ENCODE measurements at places on chromosomes 3 and 15. TPM values are rescaled to one million over a fixed set of nuclear protein-coding genes. Genes with fewer than 3 reads are reported as not detected.

The DNAJC17 gene
- polyA plus RNA-seq, result 27.0 TPM

The GOLGA6L7 gene
- not detected for polyA plus RNA-seq

The CLDN1 gene
- 218 TPM for polyA plus RNA-seq

The IMPDH2 gene
- polyA plus RNA-seq, result 199 TPM

The PRSS50 gene
- not detected for polyA plus RNA-seq

The CD276 gene
- polyA plus RNA-seq, result 62.9 TPM

The WNT5A gene
- 9.4 TPM for polyA plus RNA-seq

The TMCO5A gene
- polyA plus RNA-seq, result not detected

The GABRA5 gene
- not detected for polyA plus RNA-seq

The GPR15 gene
- polyA plus RNA-seq, result not detected

The C3orf38 gene
- polyA plus RNA-seq, result 16.6 TPM

The PPP2R3A gene
- 10.3 TPM for polyA plus RNA-seq

The NLGN1 gene
- not detected for polyA plus RNA-seq

The LNP1 gene
- polyA plus RNA-seq, result 0.19 TPM

The FOXB1 gene
- polyA plus RNA-seq, result not detected

The PLD1 gene
- polyA plus RNA-seq, result 18.1 TPM

The SAMMSON gene
- polyA plus RNA-seq, result not detected

The CCR3 gene
- polyA plus RNA-seq, result 0.16 TPM

The PEX11A gene
- polyA plus RNA-seq, result 6.0 TPM

The SI gene
- not detected for polyA plus RNA-seq

The IMPG2 gene
- polyA plus RNA-seq, result 0.17 TPM

The GAP43 gene
- polyA plus RNA-seq, result not detected

The DNAJA4 gene
- polyA plus RNA-seq, result 5.7 TPM

The PGBD4 gene
- 2.3 TPM for polyA plus RNA-seq

The NTRK3 gene
- polyA plus RNA-seq, result not detected

The RBP2 gene
- not detected for polyA plus RNA-seq

The CYP1A1 gene
- polyA plus RNA-seq, result 4.8 TPM

The DLEC1 gene
- 0.02 TPM for polyA plus RNA-seq

The GPR27 gene
- polyA plus RNA-seq, result 0.14 TPM

The CCNB2 gene
- 36.9 TPM for polyA plus RNA-seq

The TM4SF4 gene
- polyA plus RNA-seq, result not detected

The SCAMP2 gene
- polyA plus RNA-seq, result 83.5 TPM

The GHSR gene
- not detected for polyA plus RNA-seq

The IREB2 gene
- polyA plus RNA-seq, result 20.5 TPM

The FAM174B gene
- polyA plus RNA-seq, result 0.44 TPM

The PSMD2 gene
- 703 TPM for polyA plus RNA-seq

The CASR gene
- not detected for polyA plus RNA-seq

The RTP3 gene
- polyA plus RNA-seq, result not detected

The PARP14 gene
- polyA plus RNA-seq, result 19.1 TPM

The CATSPER2 gene
- 3.5 TPM for polyA plus RNA-seq

The PCSK6 gene
- polyA plus RNA-seq, result 3.5 TPM

The AGBL1 gene
- not detected for polyA plus RNA-seq

The ATP13A4 gene
- 0.02 TPM for polyA plus RNA-seq

The A4GNT gene
- polyA plus RNA-seq, result not detected

The CHRNA5 gene
- 10.0 TPM for polyA plus RNA-seq

The PRICKLE2 gene
- polyA plus RNA-seq, result 7.8 TPM

The SLC12A1 gene
- polyA plus RNA-seq, result not detected

The LRRC31 gene
- not detected for polyA plus RNA-seq

The PLOD2 gene
- 30.0 TPM for polyA plus RNA-seq

The IGF2BP2 gene
- polyA plus RNA-seq, result 13.7 TPM

The LRRC57 gene
- 11.1 TPM for polyA plus RNA-seq

The MAP1A gene
- 0.18 TPM for polyA plus RNA-seq

The NME9 gene
- not detected for polyA plus RNA-seq

The SOX2 gene
- polyA plus RNA-seq, result not detected

The CIDEC gene
- not detected for polyA plus RNA-seq

The DNASE1L3 gene
- 2.1 TPM for polyA plus RNA-seq

The GCNT3 gene
- polyA plus RNA-seq, result 0.26 TPM

The PAQR9 gene
- polyA plus RNA-seq, result not detected
